Hematopoietic multipotent progenitor cell treated with erythropoietin and hydrocortisone succinate and interleukin-3 and kit ligand, for 4 days (in vitro differentiated cells): ENCODE measurements at places on chromosomes 1 and 21.
A peak's percentile ranks its signal among the peaks of the same experiment; 100 is the strongest.

GRCh38 chr21:33157303-33157702 lies 72.4 kb upstream of the IFNAR2 start:
- DNase-seq, result peak; percentile 48

GRCh38 chr1:6180268-6180706 lies at the start of gene CHD5:
TSS of gene CHD5 (minus strand) at chr1:6180321. CDS start at chr1:6180023, 298 bp downstream.
- DNase-seq, result peak; percentile 27

DNA sequence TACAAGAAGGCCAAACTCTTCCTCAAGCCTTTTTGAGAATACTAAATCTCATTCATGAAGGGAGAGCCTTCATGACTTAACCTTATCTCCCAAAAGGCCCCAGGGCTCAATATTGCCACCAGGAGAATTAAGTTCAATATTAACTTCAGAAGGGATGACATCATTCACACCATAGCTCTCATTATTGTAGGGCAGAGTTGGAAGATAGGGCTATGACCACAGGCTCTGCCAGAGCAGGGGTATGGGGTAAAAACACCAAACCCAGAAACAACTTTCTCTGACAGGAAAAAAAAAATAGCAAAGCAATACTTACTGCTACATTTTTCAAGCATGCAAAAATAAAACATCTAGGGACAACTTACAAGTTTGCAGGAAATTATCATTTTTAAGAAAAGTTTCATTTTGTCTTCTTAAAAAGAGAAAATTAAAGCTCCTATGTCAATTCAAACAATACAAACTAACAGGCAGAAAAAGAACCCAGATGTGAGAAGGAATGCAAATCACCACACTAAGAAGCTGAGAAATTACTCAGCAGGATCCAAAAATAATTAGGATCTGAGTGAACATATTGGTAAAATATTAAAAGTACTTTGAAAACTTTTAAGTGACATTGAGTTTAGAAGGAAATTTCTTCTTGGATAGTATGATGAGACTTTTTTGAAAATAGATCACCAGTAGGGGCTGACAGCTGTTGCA lies 1156.5 kb downstream of the NCAM2 start:
- DNase-seq, result no peak

GRCh38 chr1:211591980-211592493 lies 13.1 kb upstream of the SLC30A1 start:
- DNase-seq, result no peak

GRCh38 chr1:85544689-85545215 lies 35.8 kb upstream of the CCN1 start:
- no peak for DNase-seq

GRCh38 chr1:60052601-60053000 lies 21.0 kb downstream of the C1orf87 start:
- no peak for DNase-seq

DNA sequence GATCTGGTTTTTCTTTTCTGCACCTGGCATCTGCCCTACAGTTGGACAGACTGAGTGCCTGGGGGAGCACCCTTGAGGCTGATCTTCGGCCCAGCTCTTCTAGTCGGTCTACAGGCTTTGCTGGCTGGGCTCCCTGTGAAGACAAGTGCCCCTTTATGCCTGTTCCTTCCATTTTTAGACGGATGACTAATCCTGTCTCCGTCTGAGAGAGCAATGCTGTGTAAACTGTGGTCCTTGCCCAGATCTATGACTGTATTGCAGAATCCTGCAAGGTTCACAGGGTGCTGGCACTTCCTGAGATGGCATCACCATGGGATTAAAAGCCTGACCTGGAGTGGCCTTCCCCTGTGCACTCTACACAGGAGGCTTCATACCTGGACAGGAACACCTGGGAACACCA lies 47.6 kb upstream of the SAMD13 start:
- DNase-seq, result no peak

DNA sequence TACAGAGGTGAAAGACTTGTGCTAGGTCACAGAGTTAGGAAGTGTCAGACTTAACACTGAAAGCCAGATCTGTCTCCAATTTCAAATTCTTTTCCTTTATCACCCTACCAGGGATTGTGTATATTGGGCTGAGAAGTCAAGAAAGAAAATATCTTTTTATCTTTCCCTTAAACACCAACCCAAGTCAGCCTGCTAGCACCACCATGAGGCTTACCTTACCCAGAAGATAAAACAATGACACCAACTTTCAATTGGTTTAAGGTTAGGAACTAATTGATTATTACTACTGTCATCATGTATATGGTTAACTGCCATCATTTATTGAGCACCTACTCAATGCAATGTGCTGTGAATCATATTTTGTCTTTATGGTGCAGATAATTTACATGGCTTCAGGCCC lies 178.9 kb upstream of the FOXD3 start:
- no peak for DNase-seq

- no peak for DNase-seq
These were observed 7.1 kb upstream of the IVNS1ABP start for GRCh38 chr1:185324118-185324517.

DNA sequence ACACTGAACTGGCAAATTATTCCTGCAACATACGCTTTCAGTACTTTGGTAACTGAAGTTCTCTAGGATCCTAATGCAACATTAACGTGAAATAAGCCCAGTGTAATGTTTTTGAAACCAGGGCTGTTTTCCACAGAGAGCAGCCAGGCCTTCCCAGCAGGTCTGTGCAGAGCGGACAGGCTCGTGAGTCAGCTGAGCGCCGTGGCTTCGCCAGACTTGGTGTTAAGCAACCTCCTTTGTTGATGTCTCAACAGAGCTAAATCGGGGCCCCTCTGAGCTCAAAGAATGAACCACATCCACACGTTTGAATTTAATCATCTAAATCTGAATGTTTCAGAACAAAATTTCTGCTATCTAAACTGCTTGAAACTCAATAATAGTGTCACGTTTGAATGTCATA lies 181.8 kb upstream of the FMN2 start:
- peak; percentile 76 for DNase-seq

DNA sequence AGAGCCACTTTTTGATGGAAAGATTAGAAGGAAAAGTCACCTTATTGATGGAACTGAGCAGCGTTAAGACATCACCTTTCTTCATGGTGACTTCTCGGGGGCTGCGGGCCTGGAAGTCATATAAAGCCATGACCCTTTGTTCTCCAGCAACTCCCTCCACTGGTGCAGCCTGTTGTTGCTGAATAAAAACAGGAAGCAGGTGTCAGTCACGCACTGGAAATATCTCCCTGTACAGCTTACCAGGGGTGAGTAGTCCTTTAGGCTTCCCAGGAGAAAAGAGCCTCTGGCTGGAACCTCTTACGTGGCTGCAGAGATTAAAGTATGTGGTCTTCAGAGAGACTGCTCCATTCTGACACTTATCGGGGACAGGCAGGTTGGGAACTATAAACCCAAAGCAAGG lies 31.9 kb downstream of the SPTA1 start:
- DNase-seq, result peak; percentile 84

GRCh38 chr1:108208724-108209446 lies 8.7 kb upstream of the SLC25A24 start:
- peak; percentile 55 for DNase-seq

GRCh38 chr1:218694636-218695035 lies 349.5 kb downstream of the TGFB2 start:
- DNase-seq, result no peak

- no peak for DNase-seq
These were observed 90.1 kb downstream of the OMA1 start for GRCh38 chr1:58456470-58456869.

DNA sequence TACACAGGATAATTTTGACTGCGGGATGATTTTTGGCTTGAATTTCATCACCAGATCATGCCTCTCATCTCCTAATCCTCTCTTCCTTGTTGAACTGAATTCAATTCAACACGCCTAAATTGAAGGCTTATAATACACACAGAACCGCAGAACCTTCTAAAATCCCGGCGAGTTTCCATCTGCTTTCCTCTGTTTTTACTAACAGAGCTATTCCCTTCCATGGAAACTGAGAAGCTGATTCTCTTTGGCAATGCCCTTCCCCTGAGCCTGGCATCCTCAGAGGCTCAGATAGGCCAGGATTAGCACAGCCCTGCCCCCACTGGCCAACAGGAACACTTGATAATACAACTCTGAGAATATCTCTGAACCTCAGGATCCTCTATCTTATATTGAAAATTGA lies 130.2 kb downstream of the CAPN8 start:
- DNase-seq, result no peak

- DNase-seq, result no peak
These were observed 123.4 kb upstream of the BMP8A start for GRCh38 chr1:39368045-39368444.

- no peak for DNase-seq
These were observed 2.8 kb upstream of the ECE1 start for GRCh38 chr1:21292984-21293536.

- no peak for DNase-seq
These were observed 12.7 kb upstream of the SLAMF1 start for GRCh38 chr1:160659566-160659965.

- DNase-seq, result no peak
These were observed 16.9 kb upstream of the PWP2 start for GRCh38 chr21:44090325-44090724.

DNA sequence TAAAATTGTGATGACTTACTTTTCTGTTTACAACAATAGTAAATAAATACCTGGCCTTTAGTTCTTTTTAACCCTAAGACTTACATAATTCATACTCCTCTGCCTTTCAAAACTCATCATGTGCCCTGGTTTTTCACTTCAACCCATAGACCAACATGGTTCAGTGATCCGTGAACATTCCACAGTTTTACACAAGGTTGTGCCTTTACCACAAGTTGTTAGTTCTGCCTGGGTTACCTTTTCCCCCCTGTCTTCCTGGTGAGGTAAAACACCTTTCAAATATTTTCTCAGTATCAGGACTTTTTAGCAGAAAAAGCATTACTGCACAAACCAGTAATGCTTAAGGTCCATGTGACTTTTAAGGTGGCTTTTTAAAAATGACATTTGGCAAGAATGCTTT lies 1466.4 kb downstream of the PLA2G4A start:
- DNase-seq, result no peak

DNA sequence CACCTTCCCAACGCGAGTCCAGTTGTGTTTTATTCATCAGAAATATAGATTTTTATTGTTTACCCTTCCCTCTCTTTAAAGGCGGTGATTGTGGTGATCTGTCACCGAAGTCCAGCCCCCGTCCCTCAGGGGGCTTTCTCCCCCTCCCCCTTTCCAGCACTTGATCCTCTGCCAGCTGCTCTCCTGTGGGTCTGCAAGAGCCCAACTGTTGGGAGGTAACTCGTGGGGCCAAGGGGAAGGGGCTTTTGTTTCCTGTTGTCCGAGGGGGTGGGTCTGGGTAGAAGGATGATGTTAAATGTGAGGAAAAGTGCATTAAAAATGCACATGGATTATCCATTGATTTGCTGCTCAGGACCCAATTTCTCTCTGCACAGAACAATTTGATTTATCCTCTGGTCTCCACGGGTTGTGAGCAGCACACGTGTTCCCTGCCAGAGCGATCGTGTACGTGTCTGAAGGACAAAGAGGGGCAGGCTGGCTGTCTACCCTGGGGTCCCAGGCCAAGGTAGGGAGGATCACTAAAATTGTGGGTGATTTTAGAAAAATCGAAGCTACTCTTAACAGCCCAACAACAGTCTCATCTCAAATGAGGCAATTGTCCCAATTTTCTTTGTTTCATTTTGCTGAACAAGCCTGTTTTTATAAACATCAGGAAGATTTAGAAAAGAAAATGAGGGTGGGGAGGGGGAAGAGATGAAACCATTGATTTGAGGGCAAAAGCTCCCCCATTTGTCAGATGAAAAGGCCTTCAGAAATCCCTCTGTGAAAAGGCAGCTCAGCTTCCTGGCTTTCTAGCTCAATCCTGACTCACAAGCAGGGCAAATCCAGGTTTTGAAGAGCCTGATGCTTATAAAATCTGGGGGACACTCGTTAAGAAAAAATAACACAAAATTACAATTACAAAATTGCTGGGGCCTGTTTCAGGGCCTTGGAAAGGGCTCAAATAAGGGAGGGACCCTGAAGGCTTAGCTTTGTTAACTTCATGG lies 176.2 kb downstream of the RHOU start:
- no peak for DNase-seq

DNA sequence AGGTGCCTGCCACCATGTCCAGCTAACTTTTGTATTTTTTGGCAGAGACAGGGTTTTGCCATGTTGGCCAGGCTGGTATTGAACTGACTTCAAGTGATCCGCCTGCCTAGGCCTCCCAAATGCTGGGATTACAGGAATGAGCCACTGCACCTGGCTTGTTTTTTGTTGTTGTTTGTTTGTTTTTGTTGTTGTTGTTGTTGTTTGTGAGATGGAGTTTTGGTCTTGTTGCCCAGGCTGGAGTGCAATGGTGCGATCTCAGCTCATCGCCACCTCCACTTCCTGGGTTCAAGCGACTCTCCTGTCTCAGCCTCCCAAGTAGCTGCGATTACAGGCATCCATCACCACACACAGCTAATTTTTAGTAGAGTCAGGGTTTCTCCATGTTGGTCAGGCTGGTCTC lies 7.1 kb upstream of the L1TD1 start:
- DNase-seq, result no peak

DNA sequence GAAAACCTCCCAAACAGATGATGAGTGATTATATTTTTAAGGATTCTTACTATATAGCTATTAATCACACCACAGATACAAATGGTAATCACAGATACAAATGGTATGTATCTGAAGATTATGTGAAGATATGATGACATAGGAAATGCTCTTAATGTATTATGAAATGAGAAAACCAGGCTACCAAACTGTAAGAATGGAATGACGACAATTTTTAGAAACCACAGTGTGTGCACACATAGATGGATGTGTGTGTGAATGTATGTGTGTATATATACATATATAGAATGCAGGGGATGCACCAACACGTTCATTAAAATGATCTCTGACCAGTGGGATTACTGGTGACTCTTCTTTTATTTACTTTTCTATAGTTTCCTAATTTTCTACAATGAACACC lies 21.5 kb upstream of the ENAH start:
- no peak for DNase-seq

DNA sequence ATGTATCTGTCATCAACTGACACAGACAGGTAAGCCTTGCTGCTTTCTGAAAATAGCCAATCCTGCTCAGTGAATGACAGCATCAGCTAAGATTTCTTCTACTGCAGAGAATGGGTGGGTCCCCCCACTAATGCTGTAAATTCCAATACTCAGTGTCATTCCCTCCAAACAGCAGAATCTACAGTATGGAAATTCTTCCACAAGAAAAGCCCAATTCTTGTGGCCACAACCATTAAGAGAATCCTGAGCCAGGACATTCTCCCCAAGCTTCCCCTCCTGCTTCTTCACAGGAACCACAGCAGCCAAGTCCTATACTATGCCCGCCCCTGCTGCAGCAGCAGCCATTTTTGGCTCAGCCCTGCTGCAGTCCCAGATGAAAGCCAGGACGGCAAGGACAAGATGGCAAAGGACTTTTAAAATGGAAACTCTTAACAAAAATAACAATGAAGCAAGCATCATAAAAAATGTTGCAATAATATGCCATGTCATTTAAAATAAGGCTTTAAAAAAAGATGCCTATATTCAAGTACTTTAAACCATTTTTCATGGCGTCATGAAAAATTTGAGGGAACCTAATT lies 26.8 kb downstream of the EIF4G3 start:
- peak; percentile 20 for DNase-seq
